Retinal pigment epithelial cell (primary cell): ENCODE measurements at places on chromosomes 5 and 9.

GRCh38 chr5:163885117-163885516 lies 379.7 kb downstream of the MAT2B start:
- DNase-seq, result peak; percentile 64

DNA sequence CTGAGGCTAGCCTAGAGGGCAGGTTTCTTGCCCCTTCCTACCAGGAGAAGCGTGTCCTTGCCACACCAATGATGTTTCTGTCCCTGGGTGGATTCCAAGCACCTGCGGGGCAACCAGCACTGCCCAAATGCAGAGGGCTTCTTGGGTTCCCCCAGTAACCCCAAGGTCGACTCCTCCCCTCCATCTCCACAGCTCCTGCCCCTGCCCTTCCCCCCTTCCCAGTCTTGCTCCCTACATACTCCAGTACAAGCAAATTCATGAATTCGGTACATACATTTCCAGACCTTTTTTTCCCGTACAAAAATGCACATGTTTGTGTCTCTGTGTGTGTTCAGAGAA lies 12.8 kb upstream of the JADE2 start:
- no peak for DNase-seq

DNA sequence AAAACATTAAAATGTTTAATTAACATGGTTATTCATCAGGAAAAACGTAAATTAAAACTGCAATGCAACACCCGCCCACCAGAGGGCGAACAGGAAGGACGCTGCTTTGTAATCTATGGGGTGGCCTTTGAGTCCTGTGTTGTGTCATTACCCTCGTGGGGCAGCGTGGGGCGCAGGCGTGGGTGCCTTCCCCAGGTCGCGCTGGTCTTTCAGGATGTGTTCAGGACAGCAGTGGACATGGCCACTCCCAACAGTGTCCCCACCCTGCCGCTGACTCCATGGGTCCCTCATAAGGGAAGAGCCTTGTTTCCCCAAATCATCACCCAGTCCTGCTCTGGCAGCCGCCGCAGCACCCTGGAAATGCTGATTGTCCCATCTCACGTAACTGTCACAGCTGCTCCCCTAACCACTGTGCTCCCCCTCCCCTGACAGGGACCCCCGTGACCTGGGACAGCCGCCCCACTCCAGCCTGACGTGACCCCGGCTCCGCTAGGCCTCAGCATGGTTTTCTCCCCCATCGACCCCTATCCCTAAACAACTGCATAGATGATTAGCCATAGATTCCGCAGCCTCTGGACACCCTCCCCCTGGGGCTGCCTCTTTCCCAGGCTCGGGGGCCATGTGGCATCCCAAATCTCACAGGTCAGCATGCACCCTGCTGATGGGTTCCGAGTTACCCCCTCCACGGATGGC lies 36.4 kb downstream of the GLT6D1 start:
- DNase-seq, result peak; percentile 0

GRCh38 chr9:2291980-2292704 lies 277.0 kb downstream of the SMARCA2 start:
- DNase-seq, result no peak

DNA sequence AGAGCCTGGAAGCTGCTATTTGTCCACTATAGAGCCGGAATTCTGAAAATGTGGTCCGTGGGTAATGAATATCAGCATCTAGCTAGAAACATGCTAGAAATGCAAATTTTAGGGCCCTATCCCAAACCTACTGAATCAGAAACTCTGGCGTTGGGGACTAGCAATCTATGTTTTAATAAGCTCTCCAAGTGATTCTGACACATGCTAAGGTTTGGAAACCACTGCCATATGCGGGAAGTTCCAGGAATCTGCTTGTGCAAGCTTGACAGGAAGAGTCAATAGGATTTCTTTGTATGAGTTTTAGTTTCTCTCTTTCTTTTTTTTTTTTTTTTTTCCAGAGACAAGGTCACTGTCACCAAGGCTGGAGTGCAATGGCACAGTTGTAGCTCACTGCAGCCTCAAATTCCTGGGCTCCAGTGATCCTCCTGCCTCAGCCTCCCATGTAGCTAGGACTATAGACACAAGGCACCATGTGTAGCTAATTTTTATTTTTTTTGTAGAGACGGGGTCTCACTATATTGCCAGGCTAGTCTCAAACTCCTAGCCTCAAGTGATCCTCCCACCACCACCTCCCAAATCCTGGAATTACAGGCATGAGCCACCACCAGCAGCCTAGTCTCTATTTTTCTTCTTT lies 26.4 kb upstream of the CARNMT1 start:
- DNase-seq, result no peak

GRCh38 chr5:36606428-36607113 lies at the start of gene SLC1A3:
SLC1A3 (plus strand) TSS chr5:36606606; CDS start chr5:36608424, 1,818 bp downstream.
- peak; percentile 38 for DNase-seq

- DNase-seq, result no peak
Measured at GRCh38 chr5:173479711-173480110, 136.7 kb downstream of the BOD1 start.

GRCh38 chr9:114378883-114379282 lies 8.9 kb downstream of the AKNA start:
- no peak for DNase-seq

- DNase-seq, result no peak
Measured at GRCh38 chr9:82134010-82134409, 145.4 kb downstream of the SPATA31D1 start.

DNA sequence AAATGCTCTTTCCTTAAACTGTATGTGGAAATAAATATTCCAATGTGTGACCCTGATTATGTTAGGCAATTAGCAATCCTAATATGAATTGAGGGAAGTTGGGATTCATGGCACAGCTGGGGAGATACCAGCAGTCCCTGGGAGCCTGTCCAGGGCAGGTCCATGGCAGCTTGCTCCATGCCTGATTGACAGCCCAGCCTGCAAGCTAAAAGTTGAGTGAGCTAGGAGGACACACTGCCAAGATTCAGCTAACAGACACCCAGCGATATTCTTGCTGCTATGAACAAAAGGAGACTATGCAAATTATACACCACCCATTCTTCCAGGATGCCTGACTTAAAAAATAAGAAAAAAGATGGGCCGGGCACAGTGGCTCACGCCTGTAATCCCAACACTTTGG lies 6.2 kb downstream of the TGFBI start:
- DNase-seq, result no peak

GRCh38 chr5:87588316-87588715 lies 175.6 kb upstream of the CCNH start:
- no peak for DNase-seq

GRCh38 chr9:129458663-129459546 lies 162.0 kb downstream of the C9orf50 start:
- DNase-seq, result no peak

DNA sequence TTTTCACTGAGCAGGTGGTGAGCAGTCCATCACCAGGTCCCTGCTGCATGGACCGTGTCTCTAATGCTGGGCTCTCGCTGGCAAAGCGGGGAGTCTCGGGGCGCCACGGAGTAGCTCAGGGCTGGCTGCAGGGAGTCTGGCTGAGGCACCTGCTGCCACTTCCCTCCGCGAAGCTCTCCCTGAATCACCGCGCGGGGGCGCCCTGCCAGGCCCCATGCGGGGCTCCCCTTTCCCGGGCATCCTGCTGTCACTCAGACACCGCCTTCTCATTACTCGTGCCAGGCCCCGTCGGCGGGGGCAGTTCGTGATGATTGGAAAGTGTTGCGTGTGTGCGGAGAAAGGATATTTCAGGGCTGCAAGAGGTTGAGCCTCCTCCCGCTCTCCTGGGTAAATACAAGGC lies 335.8 kb downstream of the IRX2 start:
- no peak for DNase-seq

- no peak for DNase-seq
Measured at GRCh38 chr9:134028076-134028475, 2.8 kb downstream of the BRD3OS start.

DNA sequence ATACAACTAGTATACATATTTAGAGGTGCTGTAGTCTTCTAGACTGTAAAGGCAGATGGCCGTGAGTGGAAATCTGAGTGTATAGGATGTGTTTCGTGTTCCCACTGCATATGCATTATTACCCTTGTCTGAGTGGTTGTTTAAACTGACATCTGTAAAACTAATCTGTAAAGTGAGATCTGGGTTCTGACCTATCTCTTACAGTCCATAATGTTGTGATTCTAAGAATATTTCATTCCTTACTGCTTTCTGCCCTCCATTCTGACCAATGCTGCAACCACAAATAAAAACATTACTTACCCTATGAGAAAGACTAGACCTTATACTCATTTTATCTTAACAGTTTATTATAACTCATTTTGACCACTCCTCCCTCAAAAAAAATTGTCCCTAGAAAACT lies 47.6 kb upstream of the MACIR start:
- no peak for DNase-seq

DNA sequence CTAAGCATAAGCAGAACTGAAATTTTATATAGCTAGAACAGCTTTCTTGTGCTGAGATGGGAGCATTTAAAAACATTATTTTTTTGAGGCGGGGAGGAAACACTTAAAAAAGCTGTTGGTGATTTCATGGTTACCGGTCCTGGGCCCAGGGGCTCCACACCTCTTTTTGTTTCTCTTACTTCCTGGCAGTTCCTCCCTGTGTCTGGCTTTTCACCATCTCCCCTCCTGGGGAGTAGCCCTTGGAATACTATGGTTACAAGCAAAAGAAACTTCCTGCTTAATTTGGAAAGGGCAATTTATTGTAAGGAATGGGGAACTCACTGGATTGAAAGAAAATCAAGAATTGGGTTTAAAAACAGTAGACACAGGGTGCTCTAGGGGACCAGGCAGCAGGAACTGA lies 105.1 kb downstream of the SLC24A2 start:
- no peak for DNase-seq

GRCh38 chr5:10485142-10485795 lies 43.6 kb downstream of the ROPN1L start:
- DNase-seq, result no peak

- DNase-seq, result no peak
Measured at GRCh38 chr5:33184367-33184766, 256.4 kb upstream of the TARS1 start.

DNA sequence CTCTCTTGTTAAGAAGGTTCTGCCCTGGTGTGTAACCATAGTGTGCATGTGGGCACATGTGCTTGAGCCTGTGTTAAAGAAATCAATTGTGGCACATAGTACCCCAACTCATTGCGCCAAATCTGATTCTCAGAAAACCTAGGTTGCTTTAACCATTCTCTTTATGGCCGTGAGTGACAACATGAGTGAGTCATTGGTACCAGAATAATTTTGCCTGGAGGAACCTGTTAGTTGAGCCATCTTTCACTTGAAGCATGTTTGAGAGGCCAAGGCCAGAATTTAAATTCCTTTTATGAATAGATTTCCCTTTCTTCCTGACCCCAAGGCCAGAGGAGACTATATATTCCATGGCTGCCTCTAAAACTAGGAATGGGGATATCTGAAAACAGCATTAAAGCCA lies 35.2 kb upstream of the SLC36A2 start:
- DNase-seq, result no peak

DNA sequence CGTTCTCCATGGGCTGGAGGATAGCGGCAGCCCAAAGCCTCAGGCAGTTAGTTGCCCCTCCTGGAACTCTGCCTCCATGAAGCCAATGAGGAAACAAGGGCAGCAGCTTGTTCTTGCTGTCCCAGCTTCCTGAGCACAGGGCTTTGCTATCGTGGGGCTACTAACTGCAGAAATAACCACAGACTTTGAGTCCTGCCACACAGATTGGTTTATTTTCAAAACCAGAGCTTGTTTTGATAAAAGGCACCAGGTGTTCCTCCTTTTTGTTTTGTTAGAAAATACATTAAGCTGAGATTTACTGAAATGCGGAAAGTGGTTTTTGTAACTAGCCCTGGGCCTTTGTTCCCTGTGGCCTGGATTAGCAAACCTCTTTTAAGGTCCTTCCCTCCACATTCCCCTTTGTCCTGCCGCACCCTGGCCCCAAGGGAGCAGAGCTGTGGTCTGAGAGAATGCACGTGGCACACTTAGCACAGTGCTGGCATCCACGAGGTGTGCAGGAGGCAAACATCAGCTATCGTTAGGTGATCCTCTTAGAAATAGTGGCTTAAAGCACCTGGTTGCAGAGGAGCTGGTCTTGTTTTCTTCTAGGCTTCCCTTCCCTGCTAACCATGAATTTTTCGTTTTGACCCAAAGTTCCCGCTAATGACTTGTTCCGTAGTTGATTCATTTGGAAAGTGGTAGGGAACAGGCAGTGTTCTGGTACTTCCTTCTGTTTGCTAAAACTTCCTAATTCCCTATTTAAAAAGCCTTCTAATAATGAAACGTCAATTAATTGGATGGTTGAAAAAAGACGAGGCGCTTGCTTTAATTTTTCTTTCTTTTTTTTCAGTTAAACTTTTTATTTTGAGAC lies 21.5 kb downstream of the MVB12B start:
- peak; percentile 29 for DNase-seq

DNA sequence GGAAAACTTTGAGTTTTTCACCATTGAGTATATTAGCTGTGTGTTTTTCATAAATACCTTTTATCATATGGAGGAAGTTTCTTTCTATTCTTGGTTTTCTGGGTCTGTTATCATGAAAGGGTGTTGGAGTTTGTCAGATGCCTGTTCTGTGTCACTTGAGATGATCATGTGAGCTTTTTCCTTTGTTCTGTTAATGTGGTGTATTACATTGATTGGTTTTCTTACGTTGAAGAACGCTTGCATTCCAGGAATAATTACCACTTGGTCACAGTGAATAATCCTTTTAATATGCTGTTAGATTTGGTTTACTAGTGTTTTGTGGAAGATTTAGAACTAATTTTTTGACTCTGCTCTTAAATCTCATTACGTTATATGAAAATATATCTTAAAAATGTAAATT lies 7.8 kb downstream of the PLEKHG4B start:
- peak; percentile 11 for DNase-seq

DNA sequence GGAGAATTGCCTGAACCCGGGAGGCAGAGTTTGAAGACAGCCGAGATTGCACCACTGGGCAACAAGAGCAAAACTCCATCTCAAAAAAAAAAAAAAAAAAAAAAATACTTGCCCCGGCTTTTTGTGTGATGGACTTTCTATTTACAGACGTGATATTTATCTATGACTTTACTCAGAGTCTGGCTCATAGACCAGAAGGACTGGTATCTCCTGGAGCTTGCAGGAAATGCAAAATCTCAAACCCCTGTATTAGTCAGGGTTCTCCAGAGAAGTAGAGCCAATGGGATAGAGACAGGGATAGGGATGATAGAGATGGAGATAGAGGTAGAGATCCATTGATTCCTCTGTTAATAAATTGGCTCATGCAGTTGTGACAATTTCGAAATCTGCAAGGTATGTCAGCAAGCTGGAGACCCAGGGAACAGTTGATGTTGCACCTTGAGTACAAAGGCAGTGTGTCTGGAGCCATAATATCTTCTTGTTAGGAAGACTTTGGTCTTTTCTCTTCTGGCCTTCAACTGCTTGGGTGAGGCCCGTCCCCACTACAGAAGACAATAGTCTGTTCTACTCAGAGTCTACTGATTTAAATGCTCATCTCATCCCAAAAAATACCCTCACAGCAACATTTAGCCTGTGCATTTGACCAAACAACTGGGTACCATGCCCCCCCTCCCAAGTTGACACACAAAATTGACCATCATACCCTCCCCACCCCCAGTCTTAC lies 195.4 kb upstream of the MSX2 start:
- no peak for DNase-seq

- no peak for DNase-seq
Measured at GRCh38 chr9:124441291-124441690, 9.0 kb upstream of the ADGRD2 start.

- no peak for DNase-seq
Measured at GRCh38 chr5:14420101-14420811, 161.3 kb upstream of the OTULINL start.
